Fibroblast of mammary gland (primary cell): ENCODE measurements at places on chromosomes 1 and 21.

- peak; percentile 71 for DNase-seq
These were observed 19.1 kb downstream of the NME7 start for GRCh38 chr1:169348383-169349036.

DNA sequence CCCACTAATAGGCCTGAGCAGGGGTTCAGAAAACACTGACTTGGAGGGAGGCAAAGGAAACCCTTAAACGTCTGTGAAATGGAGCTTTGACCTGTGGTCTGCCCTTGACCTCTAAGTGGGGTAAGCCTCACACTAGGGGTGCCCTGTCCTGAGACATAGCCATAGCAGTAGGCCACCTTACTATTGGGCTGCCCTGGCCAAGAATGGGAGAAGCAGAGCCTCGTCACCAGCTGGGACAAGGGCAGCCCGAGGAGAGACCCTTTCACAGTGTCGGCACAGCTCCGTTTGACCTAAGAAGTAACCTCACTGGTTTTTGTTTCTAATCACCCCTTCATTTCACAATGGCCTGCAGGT, 26.4 kb upstream of the IFNAR2 start:
- no peak for DNase-seq

DNA sequence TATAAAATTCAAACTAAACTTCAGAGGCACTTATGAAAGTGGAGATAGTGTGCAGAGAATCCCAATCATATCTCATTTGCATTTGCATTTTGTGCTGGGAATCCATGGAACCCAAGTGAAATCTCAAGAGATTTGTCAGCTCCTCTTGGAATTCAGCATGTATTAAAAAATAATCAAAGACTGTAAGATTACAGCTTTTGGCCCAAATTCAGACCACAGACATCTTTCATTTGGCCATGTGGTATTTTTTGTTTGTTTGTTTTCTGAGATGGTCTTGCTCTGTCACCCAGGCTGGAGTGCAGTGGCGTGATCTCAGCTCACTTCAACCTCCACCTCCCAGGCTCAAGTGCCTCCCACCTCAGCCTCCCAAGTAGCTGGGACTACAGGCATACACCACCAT, 3.8 kb upstream of the CACYBP start:
- peak; percentile 65 for DNase-seq

GRCh38 chr1:117642963-117643362, 37.1 kb downstream of the TENT5C start:
- DNase-seq: no peak

GRCh38 chr21:36310016-36310415, 10.0 kb upstream of the MORC3 start:
- DNase-seq: no peak

GRCh38 chr1:27872059-27872801, at the start of gene THEMIS2:
TSS of gene THEMIS2 (plus strand) at chr1:27872544. CDS start at chr1:27872572, 28 bp downstream.
- DNase-seq: peak; percentile 14

GRCh38 chr1:18240906-18241305, 133.3 kb downstream of the IGSF21 start:
- DNase-seq: no peak

DNA sequence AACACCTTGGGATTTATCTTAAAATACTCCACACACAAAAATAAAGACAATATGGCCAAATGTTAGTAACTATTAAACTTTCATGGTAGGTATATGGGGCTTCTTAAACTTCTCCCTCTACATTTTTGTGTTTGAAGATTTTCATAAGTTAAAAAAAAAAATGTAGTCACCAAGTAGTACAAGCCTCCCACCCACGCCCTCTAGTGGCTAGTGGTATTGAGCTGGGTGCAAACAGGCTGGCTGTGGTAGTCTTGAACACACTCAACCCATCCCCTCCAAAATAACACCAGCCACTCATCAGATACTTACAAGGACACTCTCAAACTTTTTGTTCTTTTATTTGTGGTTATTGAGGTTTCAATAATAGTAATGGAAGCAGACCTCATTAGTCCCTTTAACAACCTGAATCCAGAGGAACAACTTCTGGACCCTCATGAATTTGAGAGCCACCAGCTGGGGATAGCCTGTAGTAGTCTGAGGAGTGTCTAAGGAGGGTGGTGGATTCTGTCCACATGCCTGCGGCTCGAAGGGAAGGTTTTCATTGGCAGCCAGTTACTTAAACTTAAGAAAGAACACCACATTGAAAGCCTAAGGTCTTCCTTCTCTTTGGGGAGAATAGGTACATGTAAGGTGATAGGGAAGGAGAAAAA, 15.6 kb downstream of the RD3 start:
- DNase-seq: peak; percentile 69

DNA sequence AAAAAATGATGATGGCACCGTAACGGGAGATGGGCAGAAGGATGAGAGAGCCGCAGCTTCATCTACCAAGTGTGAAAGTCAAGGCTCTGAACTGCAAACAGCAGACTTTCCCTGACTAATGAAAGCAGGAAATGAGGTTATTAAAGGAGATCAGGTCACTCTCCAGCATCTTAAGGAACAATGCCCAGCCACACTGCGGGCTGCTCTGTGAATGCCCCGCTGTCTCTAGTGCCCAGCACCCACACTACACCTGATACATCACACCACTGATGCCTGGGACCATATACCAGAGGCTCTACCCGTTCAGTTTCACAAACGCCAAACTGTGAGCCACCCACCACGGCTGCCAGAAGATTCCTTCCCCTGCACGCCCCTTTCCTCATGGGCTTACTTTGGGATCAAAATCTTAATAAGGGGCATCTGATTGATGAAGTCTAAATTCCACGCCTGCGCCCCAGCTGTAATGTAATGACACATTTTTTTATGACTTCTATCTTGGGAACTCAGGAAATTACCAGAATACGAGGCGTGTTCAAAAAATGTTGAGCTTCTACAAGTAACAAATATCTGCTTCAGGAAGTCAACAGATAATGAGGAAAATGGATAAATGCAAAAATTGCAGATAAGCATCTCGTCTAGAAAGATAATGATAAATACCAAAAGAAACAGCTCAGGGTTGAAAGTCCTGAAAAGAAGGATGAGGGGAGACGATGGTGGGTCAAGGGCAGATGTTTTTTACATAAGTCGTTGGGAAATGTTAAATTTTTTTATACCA, 72.0 kb downstream of the MIS18A start:
- DNase-seq: no peak

GRCh38 chr1:218451415-218451814, 106.3 kb downstream of the TGFB2 start:
- no peak for DNase-seq

GRCh38 chr1:228846952-228847351, 111.7 kb downstream of the RHOU start:
- no peak for DNase-seq

DNA sequence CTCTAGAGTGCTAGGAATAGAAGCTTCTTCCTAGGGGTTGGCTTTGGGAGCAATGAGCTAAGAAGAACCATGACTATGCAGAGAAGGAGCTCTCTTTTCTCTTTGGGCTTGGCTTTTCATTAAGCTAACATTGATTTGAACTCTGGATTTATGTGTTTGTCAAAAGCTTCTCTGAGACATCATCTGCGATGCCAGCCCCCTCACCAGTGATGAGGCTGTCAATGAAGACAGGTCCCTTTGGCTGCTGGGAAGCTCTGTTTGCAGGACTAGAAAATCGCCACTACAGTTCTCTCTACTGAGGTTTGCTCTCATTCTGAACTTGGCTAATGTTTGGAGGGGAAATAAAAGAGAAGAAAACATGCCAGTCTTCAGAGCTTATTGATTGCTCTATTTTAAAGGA, 185.0 kb downstream of the PCP4 start:
- DNase-seq: no peak

GRCh38 chr1:31607360-31607759, 10.1 kb upstream of the HCRTR1 start:
- DNase-seq: no peak

DNA sequence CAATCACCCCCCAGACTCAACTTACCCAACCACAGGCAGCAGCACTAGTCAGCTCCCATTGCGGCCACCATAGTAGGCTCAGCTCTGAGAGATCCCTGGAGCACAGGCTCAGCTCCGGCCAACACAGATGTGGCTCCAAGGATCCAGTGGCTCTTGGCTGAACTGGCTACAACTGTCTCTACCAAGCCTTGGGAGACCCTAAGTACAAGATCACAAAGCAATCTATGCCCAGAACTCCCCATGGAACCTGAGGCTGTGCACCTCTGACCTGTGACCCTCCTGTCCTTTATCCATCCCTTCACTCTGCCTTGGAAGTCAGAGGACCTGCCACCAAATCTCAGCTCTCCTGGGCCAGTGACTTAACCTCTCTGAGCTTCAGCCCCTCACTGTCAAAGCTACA, 61.8 kb upstream of the GJB5 start:
- DNase-seq: no peak

DNA sequence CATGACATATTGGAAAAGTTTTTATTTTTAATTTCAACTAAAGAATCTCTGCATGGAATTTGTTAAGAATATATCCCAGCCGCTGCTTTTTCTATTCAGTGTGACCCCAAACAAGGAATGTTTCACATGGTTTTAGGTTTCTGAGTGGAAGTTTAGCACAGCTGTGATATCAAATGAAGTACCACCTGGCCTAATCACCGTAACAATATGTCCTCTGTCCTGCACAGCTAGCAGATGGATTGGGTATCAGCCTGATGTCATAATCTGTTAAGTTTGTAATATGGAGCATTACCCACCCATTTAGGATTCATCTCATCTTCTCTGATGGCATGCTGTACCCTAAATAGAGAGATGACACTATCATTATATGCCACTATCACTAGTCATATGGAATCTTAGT, 963.7 kb upstream of the ADGRL2 start:
- DNase-seq: no peak

DNA sequence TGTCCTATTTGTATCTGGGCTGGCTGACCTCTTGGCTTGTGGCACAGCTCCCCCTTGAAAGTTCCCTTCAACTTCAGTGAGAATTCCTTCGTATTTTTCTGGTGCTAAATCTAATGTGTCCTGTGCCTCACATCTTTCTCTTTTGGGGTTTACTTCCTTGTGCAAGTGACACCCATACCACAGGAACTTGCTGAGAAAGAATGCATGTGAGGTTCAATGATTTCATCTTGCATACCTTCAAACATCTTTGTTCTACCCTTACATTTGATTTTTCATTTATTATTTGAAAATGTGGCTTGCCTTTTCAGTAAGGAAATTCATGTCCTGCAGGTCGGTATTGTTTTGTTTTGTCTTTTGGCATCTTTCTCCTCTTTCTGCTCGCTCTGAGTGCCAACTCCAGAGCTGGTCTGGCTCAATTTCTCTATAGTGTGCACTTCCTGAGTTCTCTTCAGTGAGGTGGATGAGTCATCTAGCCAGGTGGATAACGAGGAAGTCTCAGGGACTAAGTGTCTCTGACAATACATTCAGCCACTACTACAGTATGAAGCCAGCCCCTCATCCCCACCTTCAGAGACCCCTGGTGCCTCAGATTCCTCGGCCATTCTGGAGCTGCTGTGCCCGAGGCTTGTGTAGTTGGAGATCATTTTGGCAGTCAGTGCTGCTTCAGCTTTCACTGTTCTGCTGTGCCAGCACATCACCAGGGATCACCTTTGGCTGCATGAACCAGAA, 59.5 kb downstream of the RIPK4 start:
- no peak for DNase-seq

DNA sequence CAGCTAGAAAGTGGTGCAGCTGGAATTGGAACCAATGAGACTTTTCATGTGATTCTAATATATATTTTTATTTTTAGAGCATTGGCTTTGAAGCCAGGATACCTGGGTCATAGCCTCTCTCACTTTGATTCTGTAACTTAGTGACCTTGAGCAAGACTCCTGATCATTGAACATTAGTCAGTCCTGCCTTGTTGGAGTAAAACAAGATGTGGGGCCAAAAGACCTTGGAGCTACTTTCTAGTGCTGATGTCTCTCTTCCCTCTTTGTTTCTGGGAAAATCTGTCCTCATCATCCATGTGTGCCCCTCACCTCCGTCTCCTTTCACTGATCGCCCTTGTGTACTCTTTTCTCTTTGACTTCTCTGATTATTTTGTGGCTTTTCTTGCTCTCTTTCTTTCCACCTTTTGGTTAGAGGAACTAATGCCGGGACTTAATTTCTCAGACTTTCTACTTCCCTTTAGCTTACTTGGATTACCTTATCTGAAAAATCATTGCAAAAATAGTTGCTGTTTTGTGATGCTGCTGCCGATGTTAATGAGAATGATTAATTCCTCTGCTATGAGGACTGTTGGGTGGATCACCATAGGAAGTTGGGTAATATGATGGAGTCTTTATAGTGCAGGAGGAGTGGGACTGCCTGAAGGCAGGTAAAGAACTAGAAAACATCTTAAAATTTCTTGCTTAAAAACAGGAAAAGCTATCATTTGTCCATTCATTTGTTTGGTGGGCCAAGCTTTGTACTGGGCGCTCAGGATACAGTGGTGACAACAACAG, 72.0 kb downstream of the NOS1AP start:
- peak; percentile 62 for DNase-seq
